ENCODE measurements at places on chromosomes 2 and 18. TPM values are rescaled to one million over a fixed set of nuclear protein-coding genes. Genes with fewer than 3 reads are reported as not detected.
A peak's percentile ranks its signal among the peaks of the same experiment; 100 is the strongest.

GRCh38 chr2:28539118-28539541, 43.3 kb downstream of the PLB1 start:
- no peak for DNase-seq

GRCh38 chr2:45725731-45726130, 74.3 kb downstream of the PRKCE start:
- no peak for DNase-seq

DNA sequence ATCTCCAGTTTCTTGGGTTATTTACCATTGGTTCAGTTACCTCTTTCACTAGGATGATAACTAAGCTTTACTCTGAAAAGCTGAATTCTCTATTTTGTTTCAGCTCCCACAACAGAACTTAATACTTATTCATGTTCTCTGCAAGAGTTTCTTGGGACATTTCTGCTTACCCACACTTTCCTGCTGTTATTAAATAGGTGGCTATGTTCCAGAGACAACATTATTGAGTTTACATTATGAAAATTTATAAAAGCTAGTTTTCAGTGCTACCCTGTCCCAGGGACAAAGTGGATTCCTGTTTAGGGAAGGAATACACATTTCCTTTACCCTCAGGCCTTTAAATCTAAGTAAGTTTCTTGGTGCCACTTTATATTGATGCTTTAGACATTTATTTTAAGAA, 7.0 kb upstream of the GPD2 start:
- DNase-seq = no peak

GRCh38 chr18:62982600-62983251, 267.4 kb downstream of the PHLPP1 start:
- DNase-seq = peak; percentile 59

- peak; percentile 52 for DNase-seq
These were observed 1.3 kb downstream of the PTMA start for GRCh38 chr2:231709636-231709980.

DNA sequence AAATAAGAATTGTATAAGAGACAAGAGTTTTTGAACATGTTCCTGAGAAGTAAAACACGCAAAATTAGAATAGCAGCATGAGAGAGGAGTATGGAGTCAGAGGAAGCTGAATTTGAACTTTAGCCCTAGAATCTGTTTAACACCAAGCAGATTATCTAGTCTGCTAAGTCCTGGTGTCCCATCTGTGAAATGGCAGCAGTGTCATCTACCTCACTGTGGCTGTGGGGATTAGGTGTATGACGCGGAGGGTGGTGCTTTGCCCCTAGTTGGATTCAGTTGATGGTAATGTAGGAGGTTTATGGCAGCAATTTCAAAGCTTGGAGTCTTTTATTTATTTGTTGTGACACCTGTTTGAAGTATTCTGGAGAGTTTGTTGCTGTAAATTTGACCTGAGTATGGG, 79.2 kb downstream of the ZNF532 start:
- no peak for DNase-seq

DNA sequence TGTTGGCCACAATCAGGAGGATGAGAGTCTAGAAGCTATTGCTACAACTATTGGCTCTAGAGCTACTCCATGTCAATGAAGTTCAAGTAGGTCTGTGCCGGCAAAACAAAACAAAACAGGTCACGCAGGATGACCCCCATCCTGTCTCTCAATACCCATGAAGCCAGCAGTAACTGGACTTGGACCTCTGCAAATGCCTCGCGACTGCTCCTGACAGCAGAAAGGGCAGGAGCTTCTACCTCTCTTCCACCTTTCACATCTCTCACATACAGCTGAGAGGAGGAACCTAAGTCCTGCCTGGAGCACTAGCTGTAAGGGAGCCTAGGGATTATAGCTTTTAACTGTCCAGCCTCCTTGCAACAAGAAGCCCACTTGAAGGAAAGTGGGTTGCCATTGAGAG, 16.0 kb downstream of the PRKAG3 start:
- no peak for DNase-seq

- DNase-seq = no peak
These were observed 633 bp downstream of the KIAA1328 start for GRCh38 chr18:36829362-36830157.

- DNase-seq = no peak
These were observed 30.1 kb upstream of the EPC2 start for GRCh38 chr2:148614322-148615049.

MDH1B gene
- total RNA-seq = 0.15 TPM

DNA sequence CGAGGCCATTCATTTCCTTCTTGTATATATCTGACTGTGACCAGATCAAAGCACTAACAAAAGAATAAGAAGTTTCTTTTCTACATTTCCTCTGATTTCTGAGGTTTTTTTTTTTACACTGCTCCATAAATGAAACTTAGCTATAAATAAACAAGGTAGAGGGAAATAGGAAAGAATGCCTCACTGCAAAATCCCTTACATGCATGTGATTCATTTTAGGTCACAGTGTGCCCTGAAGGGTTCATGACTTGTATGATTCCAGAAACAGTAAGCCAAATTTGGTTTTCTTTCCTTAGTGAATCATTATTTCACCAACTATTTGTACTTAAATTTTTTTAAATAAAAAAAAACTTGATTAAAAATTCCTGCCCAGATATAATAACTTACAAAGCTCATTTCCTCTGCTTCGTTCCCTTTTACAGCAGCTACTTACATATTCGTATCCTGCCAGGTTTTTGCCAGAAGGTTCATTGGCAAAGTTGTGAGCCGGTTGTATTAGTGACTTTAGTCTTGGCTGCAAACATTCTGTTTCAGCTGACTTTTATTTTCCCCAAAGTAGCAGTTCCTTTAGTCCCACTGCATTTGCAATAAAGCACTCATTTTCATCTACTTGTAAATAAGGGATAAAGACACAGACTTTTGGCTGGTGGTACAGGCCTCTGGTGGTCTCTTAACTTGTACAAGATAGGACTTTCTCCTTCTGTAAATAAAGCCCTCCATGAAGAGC, 58.6 kb downstream of the LRP2 start:
- no peak for DNase-seq

CLEC4F gene
- not detected for total RNA-seq

DNA sequence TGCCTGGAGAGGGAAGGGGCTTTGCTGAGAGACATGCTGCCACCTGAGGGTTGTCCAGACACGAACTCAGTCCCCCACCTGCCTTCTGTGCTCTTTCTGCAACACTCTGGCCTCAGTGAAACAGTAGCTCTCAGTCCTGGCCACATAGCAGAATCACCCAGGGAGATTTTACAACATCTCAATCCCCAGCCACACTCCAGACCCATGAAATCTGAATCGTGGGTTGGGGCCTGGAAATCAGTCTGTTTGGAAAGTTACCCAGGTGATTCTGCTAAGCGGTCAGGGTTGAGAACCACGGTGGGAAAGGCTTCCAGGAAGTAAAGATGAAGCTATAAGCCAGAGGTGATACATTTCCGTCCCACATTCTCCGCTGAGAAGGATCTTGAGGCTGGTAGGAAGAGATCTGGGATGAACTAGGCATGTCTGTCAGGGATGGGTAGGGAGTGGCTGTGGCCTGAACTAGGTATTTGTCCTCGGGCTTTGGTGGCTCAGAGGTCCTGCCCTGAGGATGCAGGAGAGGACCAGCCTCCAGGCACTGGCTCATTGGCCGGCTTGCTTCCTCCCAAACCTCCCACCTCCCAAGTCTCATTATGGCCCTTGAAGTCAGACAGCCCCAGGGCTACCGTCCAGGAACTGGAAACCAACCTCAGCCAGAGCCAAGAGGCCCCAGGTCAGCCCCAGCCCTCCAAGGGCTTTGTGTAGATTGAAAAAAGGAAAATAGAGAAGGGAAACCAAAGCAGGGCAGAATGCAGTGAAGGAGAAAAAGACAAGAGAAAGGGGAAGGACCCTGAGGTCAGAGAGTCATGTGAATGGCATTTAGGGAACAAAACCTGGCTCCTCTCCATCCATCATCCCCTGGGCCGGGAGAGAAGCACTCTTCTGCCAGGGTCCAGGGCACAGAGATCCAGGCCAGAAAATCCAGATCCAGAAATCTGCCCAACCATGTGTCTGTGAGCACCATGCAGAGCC, 119.6 kb downstream of the ZFP36L2 start:
- no peak for DNase-seq

DNA sequence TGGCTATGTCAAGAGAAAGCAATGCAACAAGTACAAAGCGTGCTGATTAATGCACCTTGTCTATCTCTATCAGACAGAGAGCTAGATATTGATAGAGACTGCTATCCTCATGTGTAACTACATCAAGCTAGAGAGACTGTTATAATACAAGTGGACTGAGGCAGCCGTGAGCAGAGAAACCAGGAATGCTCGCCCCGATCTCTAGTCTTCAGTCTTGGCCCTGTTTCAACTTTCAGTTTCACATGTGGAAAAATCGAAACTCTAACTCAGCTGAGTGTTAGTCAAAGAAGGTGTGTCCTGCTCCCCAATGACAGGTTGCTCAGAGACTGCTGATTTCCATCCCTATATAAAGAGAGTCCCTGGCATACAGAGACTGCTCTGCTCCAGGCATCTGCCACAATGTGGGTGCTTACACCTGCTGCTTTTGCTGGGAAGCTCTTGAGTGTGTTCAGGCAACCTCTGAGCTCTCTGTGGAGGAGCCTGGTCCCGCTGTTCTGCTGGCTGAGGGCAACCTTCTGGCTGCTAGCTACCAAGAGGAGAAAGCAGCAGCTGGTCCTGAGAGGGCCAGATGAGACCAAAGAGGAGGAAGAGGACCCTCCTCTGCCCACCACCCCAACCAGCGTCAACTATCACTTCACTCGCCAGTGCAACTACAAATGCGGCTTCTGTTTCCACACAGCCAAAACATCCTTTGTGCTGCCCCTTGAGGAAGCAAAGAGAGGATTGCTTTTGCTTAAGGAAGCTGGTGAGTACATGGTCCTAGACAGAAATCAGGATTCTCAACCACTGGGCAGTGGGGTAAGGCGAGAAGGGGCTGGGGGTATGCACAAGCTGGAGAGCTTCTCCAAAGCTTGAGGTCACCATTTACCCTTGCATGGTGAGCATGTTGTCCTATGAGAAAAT, at the start of gene RSAD2:
TSS of gene RSAD2 (plus strand) at position 376 of the 903 bp plus-strand sequence. CDS start at position 400, 24 bp downstream.
- peak; percentile 58 for DNase-seq

PKDCC gene
- not detected for total RNA-seq

GRCh38 chr2:111204706-111205105, 84.0 kb downstream of the BCL2L11 start:
- no peak for DNase-seq

DNA sequence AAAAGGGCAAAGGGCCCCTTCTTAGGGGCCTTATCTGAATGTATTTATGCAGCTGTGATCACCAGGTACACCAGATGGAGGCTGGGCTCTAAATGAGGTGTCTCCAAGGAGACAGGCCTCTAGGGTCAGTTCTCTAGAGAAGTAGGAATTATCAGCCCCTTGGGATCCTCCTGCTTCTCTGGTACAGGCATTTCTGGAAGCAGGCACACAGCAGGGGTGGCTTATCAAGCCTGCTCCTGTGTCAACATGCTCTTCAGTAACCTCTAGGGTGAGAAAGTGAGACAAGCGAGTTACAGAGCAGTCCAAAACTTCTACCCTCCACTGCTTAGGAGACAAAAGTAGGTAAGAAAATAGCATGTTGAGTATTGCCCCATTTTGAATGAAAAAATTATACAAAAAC, 13.8 kb downstream of the TPGS2 start:
- DNase-seq = no peak

DNA sequence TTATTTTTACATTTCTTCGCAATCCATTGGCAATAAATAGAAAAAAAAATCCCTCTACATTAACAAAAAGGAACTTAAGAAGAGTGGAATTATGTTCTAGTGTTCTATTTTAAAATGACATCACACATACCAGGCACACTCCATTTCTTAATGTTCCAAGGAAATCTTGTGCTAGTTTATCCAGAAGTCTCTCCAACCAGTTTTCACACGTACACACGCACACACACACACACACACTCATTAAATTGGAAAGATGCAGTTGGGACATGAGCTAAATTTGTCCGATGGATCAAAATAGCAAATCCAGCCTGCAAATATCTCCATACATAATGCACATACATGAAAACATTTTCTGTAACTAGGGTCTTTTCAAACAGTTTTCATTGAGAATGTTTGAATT, 78.3 kb downstream of the KCNJ3 start:
- DNase-seq = no peak

HTR2B gene
- total RNA-seq = 0.13 TPM

WDR35 gene
- total RNA-seq = 4.5 TPM

DNA sequence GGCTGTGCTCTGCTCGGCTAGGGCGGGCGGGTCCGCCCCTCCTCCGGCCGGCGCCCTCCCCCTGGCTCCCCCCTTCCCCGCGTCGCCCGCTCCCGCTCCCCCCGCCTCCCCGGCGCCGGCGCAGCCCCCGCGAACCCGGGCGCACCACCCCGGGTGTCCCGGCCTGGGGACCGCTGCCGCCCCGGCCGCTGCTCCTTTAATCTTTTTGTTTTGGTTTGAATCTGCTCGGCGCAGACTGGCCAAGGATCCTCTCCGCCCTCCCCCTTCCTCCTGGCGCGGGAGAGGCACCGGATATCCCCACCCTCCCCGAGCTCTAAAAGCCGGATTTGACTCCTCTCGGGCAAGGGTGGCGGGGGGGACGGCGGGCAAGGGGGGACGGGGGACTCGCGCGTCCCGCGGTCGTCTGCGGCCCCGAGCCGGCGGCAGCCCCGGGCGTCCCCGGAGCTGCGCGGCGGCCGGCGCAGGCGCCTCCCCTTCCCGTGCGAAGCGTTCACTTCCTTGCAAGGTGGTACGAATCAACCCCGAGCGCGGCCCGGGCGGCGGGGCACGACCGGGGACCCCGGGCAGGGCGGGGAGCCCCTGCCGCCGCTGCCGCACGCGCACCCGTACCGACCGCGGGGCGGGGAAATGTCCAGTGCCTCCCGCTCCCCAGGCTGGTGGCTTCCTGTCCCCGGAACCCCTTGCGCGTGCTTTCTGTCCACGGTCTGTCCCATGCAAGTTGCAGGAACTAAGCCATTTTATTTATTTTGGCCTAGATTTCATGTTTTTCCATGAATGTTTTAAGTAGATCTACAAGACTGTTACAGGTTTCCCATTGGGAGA, at the start of gene PTGR3:
TSS of gene PTGR3 (minus strand) at position 11 of the 822 bp plus-strand sequence. CDS start 81 bp downstream, outside the sequence.
- peak; percentile 89 for DNase-seq

GRCh38 chr2:172308253-172308935, 119.0 kb upstream of the ITGA6 start:
- DNase-seq = no peak

DNA sequence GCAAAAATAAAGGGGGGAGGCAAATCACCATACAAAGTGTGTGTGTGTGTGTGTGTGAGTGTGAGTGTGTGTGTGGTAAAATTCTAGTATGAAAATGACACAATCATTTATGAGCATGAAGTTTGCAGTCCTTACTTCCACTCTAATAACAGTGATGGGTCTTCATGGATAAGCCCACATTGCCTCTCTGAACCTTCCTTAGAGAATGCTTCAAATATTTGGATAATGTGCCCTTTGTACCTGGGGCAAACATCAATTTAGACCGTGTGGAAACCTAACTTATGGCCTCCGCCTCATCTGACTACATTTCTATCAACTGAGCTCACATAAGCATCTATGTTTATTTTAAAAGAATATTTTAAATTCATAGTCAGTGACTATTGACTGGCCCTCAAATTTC, 3.7 kb downstream of the SCN9A start:
- DNase-seq = no peak

GRCh38 chr2:65277791-65278483, 50.3 kb downstream of the ACTR2 start:
- no peak for DNase-seq

GRCh38 chr2:68800027-68800401, 65.4 kb downstream of the ARHGAP25 start:
- no peak for DNase-seq

- no peak for DNase-seq
These were observed 83.0 kb upstream of the HNRNPA3 start for GRCh38 chr2:177129610-177130009.

All from activated CD4-positive, alpha-beta memory T cell treated with anti-CD3 and anti-CD28 coated beads, Interleukin-2, amount 10 ng/mL, durations not matched to agents 7 days and 5 days (primary cell).